G401 (cell line): ENCODE measurements at places on chromosomes 2 and 18. TPM values are rescaled to one million over a fixed set of nuclear protein-coding genes. Genes with fewer than 3 reads are reported as not detected.

DNA sequence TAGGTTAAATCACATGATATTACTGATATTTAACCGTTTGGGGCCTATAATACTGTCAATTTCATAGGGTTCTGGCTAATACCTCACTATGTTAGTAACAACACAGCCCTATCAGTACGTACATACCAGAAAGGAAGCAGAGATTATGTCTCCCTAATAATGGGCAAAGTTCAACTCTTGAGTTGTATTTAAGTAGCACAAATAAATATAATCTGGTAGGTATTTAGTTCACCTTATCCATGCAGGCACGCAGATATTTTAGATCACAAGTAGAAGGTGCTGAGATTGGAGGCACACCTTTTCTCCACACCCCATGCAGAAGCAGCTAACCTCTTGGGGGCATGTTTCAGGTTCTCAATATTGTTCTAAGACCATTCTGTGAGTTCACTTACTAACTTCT lies 118.9 kb downstream of the IRS1 start:
- no peak for DNase-seq

GRCh38 chr2:71466301-71467179 lies 13.2 kb downstream of the DYSF start:
- DNase-seq, result no peak

DNA sequence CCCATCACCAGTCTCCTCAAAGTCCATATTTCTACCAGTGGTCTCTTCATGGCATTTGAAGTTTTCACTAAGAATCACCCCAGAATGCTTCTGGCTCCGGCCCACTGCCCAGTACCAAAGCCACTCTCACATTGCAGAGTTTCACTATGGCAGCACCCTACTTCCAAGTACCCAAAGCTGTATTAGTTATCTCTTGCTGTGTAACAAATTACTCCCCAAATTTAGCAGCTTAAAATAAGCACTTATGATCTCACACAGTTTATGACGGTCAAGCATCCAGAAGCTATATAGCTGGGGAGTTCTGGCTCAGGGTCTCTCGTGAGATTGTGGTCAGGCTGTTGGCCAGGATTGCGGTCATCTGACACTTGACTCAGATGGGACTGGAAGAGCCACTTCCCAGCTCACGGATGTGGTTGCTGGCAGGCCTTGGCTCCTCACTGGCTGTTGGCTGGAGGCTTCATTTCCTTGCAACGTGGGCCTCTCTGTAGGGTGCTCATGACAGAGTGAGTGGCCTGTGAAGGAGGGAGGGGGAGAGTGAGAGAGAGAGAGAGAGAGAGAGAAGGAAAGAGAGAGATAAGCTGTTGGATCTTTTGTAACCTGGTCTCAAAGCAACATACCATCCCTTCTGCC lies 189.5 kb downstream of the CTIF start:
- DNase-seq, result peak; percentile 70

DNA sequence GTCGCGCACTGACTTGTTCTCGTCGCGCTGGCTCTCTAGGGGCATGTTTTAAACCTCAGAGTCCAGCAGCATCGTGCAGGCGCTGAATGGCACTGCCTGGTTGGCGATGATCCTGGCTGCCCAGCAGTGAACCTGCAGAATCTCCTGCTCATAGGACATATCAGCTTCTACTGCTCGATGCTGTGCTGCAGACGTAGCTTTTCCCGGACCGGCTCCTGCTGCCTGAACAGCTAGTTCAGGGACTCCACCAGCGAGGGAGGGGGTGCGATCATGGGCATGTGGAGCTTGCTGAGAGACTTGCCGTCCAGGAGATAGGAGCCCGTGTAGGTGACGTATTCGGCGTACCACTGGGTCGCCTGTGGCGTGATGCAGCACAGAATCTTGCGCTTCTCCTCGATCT lies 890.0 kb upstream of the LRRTM1 start:
- DNase-seq, result no peak

IGFBP5 gene
- 0.24 TPM in 1 of 2 replicates, not detected in the other for total RNA-seq
